ENCODE measurements at places on chromosomes 5 and 9. TPM values are rescaled to one million over a fixed set of nuclear protein-coding genes. Genes with fewer than 3 reads are reported as not detected.

The LEAP2 gene
- 1.4 TPM for total RNA-seq

GRCh38 chr5:150293091-150293941 lies 3.7 kb upstream of the CAMK2A start:
- H3K27ac ChIP-seq, result no peak overlapping the region
- no peak overlapping the region for H3K4me3 ChIP-seq
- no peaks in the 10 kb centered on the region for H3K27me3 ChIP-seq
- H3K36me3 ChIP-seq, result no peaks in the 10 kb centered on the region
- peak; percentile 53 for DNase-seq

DNA sequence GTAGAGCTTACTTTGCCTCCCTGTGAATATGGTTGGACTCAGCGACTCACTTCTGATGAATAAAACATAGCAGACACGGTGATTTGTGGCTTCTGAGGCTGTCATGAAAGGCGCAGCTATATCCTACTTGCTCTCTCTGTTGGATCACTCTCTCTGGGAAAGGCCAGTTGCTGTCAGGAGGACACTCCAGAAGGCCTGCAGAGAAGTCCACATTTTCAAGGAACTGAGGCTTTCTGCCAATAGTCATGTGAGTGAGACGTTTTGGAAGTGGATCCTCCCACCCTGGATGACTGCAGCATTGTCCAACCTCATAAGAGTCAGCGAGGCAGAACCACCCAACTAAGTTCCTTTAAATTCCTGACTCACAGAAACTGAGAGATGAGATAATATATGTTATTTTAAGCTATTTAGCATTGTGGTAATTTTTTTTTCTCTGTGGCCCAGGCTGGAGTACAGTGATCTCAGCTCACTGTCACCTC lies 156.0 kb upstream of the MAST4 start:
- H3K4me3 ChIP-seq, result no peak overlapping the region
- no peaks in the 10 kb centered on the region for H3K27me3 ChIP-seq
- no peak overlapping the region for H3K27ac ChIP-seq
- no peaks in the 10 kb centered on the region for H3K36me3 ChIP-seq
- H3K4me1 ChIP-seq, result peaks cover 7% of the 10 kb centered on the region
- no peak for DNase-seq

- no peak overlapping the region for H3K27ac ChIP-seq
- H3K27me3 ChIP-seq, result no peaks in the 10 kb centered on the region
- H3K36me3 ChIP-seq, result no peaks in the 10 kb centered on the region
Observed at GRCh38 chr9:35424356-35425352, 65.3 kb upstream of the RUSC2 start.

- no peak overlapping the region for H3K4me3 ChIP-seq
- peaks cover 49% of the 10 kb centered on the region for H3K27me3 ChIP-seq
- no peak for DNase-seq
- H3K36me3 ChIP-seq, result no peaks in the 10 kb centered on the region
- peaks cover 21% of the 10 kb centered on the region for H3K4me1 ChIP-seq
Observed at GRCh38 chr5:135492319-135492626, 40.1 kb upstream of the TIFAB start.

The CER1 gene
- not detected for total RNA-seq

DNA sequence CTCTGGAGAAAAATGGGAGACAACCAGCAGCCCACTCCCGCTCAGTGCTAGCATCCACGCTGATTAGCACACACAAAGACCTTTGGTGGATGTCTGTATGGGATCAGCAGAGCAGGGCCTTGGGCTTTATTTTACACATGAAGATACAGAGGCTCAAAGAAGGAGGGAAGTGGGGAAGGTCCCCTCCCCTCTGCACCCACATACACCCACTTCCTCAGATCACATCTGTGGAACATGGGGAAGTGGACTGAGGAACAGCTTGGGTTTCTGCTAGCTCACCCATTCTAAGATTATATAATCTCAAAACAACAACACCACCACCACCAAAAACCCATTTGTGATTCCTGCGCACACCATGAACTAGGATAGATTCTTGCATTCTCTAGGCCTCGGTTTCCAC lies 14.0 kb downstream of the GGTA1 start:
- DNase-seq, result no peak
- no peaks in the 10 kb centered on the region for H3K4me1 ChIP-seq
- no peak overlapping the region for H3K27ac ChIP-seq
- H3K36me3 ChIP-seq, result no peaks in the 10 kb centered on the region
- no peak overlapping the region for H3K4me3 ChIP-seq

The WHRN gene
- total RNA-seq, result 4.6 TPM

DNA sequence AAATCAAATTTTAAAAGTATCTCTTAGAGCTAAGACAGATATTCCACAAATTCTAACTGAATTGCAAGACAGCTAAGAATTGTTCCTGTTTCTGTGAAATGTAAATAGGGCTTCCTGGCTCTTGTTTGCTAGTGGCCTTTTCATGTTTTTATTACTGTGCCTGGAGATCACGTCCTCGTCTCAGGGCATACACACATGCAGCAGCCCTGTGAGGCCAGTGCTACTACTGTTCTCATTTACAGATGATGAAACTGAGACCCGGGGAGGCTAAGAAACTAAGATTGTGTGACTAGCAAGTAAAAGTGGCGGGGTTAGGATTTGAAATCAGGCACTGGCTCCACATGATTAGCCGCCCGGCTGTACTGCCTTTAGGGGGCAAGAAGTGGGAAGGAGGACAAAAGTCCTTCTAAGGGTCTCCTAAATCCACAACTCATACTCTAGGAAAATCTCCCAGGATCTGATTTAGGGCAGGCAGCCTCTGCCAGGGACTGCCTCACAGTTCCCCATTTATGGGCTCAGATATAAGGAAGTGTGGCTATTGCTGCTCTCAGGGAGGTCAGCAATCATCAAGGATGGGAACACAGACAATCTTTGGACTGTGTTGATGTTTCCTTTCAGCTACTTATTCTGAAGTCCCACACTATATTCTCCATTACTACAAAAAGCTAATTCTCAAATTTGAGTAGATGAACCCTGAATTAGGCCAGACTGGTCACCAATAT lies 7.9 kb downstream of the PRUNE2 start:
- peak overlapping the region; percentile 87 for H3K27ac ChIP-seq
- no peaks in the 10 kb centered on the region for H3K4me1 ChIP-seq
- no peaks in the 10 kb centered on the region for H3K27me3 ChIP-seq
- peak overlapping the region; percentile 16 for H3K4me3 ChIP-seq
- DNase-seq, result no peak

DNA sequence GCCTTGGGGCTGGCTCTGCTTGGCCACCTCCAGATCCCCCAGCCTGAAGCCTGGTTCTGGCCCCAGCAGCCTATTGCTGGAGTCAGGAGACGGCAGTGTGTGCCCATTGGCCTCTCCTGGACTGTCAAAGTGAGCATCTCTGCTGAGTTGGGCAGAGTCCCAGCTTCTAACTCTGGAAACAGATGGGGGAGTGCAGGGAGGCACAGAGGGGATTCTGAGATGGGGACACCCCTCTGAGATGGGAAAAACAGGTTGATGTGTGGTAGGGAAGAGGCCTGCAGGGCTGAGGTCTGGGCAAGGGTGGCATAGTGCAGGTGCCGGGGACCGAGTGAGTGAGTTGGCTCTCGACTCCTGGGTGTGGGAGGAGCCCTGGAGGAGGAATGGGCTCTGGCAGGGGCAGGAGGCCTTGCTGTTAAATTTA lies 27.5 kb downstream of the PHF2 start:
- DNase-seq, result no peak
- H3K27ac ChIP-seq, result no peak overlapping the region
- no peaks in the 10 kb centered on the region for H3K36me3 ChIP-seq
- H3K4me1 ChIP-seq, result no peaks in the 10 kb centered on the region
- no peaks in the 10 kb centered on the region for H3K27me3 ChIP-seq

DNA sequence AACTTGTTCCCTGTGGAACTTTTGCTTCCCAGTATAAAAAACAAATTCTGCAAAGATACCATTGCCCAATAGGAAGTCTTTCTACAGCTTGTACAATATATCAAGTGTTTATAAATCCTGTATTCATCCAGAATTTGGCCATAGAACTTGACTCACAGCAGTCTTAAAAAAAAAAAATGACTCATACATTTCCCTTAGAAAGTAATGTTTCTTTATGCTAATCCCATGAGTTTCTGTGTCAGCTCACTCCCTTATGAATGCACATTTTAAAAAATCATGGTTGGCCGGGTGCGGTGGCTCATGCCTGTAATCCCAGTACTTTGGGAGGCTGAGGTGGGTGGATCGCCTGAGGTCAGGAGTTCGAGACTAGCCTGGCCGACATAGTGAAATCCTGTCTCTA lies 89.3 kb upstream of the DMRT1 start:
- no peak overlapping the region for H3K4me3 ChIP-seq
- no peak for DNase-seq
- H3K4me1 ChIP-seq, result peaks cover 31% of the 10 kb centered on the region

DNA sequence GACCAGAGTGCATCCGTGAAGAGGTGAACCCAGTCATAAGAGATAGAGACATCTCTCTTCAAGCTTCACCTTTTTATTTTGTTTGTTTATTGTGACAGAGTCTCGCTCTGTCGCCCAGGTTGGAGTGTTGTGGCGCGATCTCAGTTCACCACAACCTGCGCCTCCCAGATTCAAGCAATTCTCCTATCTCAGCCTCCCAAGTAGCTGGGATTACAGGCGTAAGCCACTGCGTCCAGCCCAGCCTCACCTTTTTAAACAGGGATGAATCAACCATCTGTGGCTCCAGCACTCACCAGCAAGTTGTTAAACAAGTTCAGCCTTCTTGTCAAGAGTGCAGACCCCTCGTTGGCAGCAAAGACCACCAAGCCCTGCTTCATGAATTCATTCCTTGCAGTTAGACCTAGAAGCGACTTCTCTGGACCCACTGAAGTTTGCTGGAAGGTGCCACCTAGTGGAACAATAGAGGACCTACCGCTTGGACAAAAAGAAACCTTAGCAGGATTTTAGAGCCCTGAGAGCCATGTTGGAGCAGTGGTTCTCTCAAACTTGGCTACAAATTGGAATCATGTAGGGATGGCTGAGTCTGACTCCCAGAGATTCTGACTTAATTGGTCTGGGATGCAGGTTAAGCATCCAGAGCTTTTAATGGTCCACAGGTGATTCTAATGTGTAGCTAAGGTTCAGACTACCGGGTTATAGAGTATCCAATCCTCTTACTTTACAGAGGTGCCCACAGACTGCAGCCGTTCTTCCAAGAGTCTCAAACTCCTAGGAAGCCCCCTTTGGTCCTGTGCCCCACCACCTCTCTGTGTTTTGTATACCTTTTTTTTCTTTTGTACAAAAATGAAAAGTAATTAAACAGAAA lies 10.5 kb upstream of the GALNT10 start:
- H3K4me1 ChIP-seq, result peaks cover 7% of the 10 kb centered on the region
- no peaks in the 10 kb centered on the region for H3K27me3 ChIP-seq
- peak; percentile 71 for DNase-seq
- H3K27ac ChIP-seq, result no peak overlapping the region
- no peak overlapping the region for H3K4me3 ChIP-seq

DNA sequence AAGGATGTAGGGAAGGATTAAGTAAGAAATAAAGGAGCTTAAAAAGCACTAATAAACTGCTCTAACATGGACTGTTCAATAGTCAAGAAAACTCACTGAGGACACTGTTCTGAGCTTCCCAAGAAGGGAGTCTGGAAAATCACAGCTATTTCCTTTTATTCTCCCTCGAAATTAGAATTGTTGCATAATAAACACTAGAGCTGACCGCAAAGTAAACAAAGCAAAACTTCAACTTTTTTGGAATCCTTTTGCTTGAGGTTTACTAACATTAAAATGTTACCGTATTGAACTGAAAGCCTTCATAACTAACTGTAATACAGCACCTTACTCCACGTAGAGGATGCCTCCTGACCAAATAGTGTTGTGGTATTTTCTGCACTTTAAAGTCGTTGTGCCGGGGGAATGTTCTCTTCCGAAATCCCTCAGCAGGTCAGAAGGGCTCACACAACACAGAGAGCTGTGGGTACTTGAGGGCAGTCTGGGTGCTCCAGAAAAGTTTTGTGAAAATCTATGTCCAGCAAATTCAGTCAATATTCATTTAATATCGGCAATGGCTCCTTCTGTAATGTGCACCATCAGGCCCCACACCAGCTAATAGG lies 59.2 kb downstream of the TTLL11 start:
- H3K36me3 ChIP-seq, result no peaks in the 10 kb centered on the region
- H3K4me3 ChIP-seq, result no peak overlapping the region
- DNase-seq, result no peak
- no peaks in the 10 kb centered on the region for H3K4me1 ChIP-seq
- no peak overlapping the region for H3K27ac ChIP-seq

The PCDHA3 gene
- 0.68 TPM for total RNA-seq

DNA sequence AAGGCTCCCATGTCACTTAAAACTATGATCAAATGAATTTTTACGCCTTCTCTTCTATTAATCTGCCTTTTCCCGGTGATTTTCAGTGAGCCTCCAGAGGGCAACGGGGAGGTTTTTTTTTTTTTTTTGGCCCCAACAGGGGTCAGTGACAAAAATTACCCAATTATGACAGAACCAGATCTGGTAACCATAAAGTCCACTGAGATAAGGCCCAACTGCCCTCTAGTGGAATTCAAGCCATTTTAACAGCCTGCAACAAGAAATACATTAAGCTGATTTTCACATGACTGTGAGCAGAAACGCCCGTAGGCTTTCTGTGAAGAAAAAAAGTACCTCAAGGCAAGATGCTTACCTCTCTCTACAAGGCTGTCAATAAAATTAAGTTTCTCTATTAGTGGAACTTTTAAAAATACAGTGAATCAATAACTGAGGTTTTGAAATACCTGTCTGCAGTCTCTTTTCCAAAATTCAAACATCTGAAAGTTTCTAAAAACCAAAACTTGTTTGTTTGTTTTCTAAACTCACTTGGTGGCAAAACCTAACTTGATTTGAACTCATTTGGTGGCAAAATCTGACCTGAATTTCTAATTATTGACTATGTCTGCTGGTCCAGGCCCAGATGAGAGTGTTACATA lies 49.7 kb upstream of the FST start:
- H3K4me3 ChIP-seq, result no peak overlapping the region
- DNase-seq, result no peak
- H3K4me1 ChIP-seq, result no peaks in the 10 kb centered on the region
- no peaks in the 10 kb centered on the region for H3K36me3 ChIP-seq
- no peak overlapping the region for H3K27ac ChIP-seq

The LCN9 gene
- total RNA-seq, result not detected
